ENCODE measurements at places on chromosomes 2 and 18. TPM values are rescaled to one million over a fixed set of nuclear protein-coding genes. Genes with fewer than 3 reads are reported as not detected.

The RAB31 gene
- 1.8 TPM for total RNA-seq

DNA sequence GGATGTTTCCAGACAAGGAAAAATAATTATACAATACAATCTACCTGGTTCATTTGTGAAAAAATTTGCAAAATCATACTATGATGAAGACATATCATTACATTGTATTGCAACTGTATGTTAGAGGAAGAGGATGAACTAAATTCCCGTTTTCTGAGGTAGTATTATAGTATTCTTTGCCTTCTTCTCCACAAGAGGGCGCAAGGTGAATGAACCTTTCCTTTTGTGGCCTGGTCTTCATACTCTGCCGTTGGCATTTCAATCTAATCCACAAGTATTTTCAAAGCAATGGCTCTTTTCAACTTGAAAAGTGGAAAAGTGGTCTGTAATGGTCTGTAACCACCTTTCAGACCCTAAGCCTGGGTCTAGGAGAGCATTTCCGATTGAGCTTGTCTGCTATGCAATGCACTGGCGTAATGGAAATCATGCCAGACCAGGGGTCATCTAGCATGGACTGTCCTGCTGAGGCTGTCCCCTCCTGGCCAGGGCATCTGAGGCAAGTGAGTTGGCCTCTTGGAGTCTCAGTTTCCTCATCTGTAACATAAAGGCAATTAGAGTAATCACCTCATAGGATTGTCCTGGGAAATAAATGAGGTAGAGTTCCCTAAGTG lies 30.8 kb upstream of the ZNF396 start:
- H3K4me1 ChIP-seq, result peaks cover 4% of the 10 kb centered on the region
- H3K27ac ChIP-seq, result no peak overlapping the region
- H3K4me3 ChIP-seq, result no peak overlapping the region
- peak; percentile 63 for DNase-seq
- H3K36me3 ChIP-seq, result no peaks in the 10 kb centered on the region

The SPATS2L gene
- 5.9 TPM for total RNA-seq

GRCh38 chr2:120736624-120737339 lies 1.1 kb downstream of the GLI2 start:
- H3K4me3 ChIP-seq, result no peak overlapping the region
- H3K27ac ChIP-seq, result no peak overlapping the region
- DNase-seq, result no peak
- H3K27me3 ChIP-seq, result peaks cover 21% of the 10 kb centered on the region
- H3K4me1 ChIP-seq, result no peaks in the 10 kb centered on the region

- no peaks in the 10 kb centered on the region for H3K27me3 ChIP-seq
- no peak overlapping the region for H3K27ac ChIP-seq
- H3K4me1 ChIP-seq, result no peaks in the 10 kb centered on the region
- no peak for DNase-seq
Measured at GRCh38 chr2:215671244-215671643, 235.4 kb upstream of the FN1 start.

- H3K4me3 ChIP-seq, result no peak overlapping the region
- H3K4me1 ChIP-seq, result no peaks in the 10 kb centered on the region
- H3K27me3 ChIP-seq, result no peaks in the 10 kb centered on the region
- no peaks in the 10 kb centered on the region for H3K36me3 ChIP-seq
- no peak overlapping the region for H3K27ac ChIP-seq
Measured at GRCh38 chr2:16211341-16211740, 271.0 kb downstream of the MYCN start.

The FNDC4 gene
- total RNA-seq, result not detected

DNA sequence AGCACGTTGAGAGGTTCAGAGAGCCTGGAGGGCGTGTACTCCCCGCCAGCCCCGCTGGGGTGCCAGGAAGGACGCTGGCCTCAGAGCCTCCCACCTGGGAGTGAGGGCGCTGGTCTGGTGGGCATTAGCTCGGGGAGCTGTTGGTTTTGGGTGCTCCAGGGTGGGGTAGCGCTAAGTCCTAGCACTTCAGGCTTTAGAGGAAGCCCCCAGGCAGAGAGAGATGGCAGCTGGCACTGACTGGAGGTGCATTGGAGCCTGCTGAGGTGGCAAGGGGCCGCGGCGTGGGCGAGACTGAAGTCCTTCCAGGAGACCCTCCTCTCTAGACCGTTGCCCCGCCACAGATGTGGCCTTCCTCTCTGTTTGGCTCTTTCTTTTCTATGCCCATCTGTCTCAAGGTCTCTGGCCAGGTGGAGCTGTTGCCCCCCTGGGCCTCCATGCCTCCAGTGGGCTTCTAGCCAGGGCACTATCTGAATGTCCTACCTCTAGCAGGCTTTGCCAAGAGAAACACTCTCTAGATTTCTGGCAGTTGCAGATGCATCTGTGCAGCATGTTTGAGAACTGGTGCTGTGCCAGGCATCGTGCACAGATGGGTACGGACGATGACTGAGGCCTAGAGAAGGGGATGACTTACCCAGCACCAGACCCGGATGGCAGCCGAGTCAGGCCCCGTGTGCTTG lies 6.6 kb downstream of the CAPN10 start:
- no peak overlapping the region for H3K27ac ChIP-seq
- no peaks in the 10 kb centered on the region for H3K27me3 ChIP-seq
- H3K36me3 ChIP-seq, result peaks cover 41% of the 10 kb centered on the region
- peaks cover 11% of the 10 kb centered on the region for H3K4me1 ChIP-seq
- no peak for DNase-seq

GRCh38 chr2:166613226-166613625 lies 119.2 kb upstream of the SCN7A start:
- no peaks in the 10 kb centered on the region for H3K27me3 ChIP-seq
- no peak for DNase-seq
- H3K4me1 ChIP-seq, result no peaks in the 10 kb centered on the region
- H3K27ac ChIP-seq, result no peak overlapping the region
- H3K4me3 ChIP-seq, result no peak overlapping the region

DNA sequence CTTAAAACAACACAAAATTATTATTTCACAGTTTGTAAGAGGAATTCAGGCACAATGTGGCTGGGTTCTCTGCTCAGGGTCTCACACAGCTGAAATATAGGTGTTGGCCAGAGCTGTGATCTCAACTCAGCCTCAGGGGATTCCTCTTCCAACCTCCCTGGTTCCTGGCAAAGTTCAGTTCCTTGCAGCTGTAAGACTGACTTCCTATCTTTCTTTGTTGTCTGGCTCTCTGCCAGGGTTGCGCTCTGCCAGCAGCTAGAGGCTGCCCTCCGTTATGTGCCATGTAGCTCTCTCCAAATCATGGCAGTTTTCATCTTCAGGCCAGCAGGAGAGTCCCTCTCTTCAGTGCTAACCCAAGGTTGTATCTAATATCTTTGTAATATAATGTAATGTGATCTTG lies 272.5 kb upstream of the KCNJ3 start:
- H3K27ac ChIP-seq, result no peak overlapping the region
- DNase-seq, result no peak
- no peaks in the 10 kb centered on the region for H3K27me3 ChIP-seq
- H3K4me1 ChIP-seq, result no peaks in the 10 kb centered on the region
- H3K36me3 ChIP-seq, result no peaks in the 10 kb centered on the region

The IL36B gene
- total RNA-seq, result not detected

GRCh38 chr2:230046491-230046890 lies 22.2 kb downstream of the SLC16A14 start:
- no peak overlapping the region for H3K4me3 ChIP-seq
- no peak overlapping the region for H3K27ac ChIP-seq
- no peaks in the 10 kb centered on the region for H3K27me3 ChIP-seq
- H3K36me3 ChIP-seq, result no peaks in the 10 kb centered on the region
- no peak for DNase-seq
- no peaks in the 10 kb centered on the region for H3K4me1 ChIP-seq

DNA sequence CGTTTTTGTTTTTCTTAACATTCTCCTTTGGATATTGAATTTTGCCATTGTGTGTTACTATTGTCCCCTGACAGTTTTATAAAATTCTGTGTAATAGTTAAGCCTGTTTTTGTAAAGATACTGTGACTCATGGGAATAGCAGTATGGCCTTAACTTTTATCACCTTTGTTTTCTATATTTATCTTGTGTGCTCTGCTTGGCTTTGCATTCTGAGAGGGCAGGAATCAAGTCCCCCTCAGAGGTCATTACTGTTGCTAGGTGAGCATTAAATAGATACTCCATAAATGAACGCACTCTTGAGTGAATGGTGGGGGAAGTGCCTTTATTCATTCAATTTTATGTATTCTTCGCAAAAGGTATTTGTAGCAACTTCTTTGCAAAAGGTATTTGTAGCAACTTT lies 160.0 kb downstream of the PHLPP1 start:
- H3K36me3 ChIP-seq, result no peaks in the 10 kb centered on the region
- DNase-seq, result no peak
- no peaks in the 10 kb centered on the region for H3K4me1 ChIP-seq
- H3K27ac ChIP-seq, result no peak overlapping the region

DNA sequence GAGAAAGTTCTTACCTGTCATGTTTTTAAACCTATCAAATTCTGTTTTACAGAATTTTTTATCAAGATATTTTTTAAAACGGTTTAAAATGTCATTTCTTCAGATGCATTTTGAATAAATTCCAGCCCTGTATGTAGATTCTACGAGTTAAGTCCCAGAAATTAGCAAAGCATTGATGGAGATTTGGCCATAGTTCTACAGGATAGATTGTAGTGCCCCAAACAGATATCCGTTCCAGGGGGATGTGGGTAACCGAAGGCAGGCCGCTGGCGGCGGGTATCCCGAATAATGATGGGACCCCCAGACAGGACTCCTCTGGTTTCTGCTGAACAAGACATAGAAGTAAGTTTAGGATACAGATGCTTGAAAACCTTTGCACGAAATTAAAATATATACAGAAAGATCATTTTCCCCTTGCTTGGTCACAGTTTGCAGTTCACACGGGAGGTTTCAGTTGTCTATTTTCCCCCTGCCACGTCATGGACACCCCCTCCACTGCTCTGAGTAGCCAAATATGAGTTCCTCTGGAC lies 755 bp downstream of the NOL4 start:
- H3K27ac ChIP-seq, result no peak overlapping the region
- no peak for DNase-seq
- H3K27me3 ChIP-seq, result no peaks in the 10 kb centered on the region

- no peaks in the 10 kb centered on the region for H3K27me3 ChIP-seq
- no peak for DNase-seq
- H3K4me1 ChIP-seq, result no peaks in the 10 kb centered on the region
- H3K27ac ChIP-seq, result no peak overlapping the region
- H3K4me3 ChIP-seq, result no peak overlapping the region
Measured at GRCh38 chr2:198901894-198902293, 555.8 kb downstream of the SATB2 start.

DNA sequence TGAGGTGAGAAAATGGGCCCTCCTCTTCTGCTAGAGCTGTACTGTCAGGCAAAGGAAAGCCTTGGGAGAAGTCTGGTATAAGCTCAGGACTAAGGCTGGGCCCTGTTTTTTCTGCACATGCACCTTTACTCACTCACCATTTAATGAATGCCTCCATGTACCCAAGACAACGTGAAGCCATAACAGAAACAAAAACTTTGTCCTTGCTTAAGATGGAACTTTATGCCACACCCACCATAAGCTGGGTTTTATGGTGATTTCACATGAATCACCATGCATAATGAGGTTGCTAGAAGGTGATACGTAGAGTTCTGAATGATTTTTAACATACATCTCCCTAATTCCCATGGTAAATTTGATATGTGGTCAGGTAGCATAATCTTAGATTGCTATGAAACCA lies 63.7 kb upstream of the CYP26B1 start:
- H3K36me3 ChIP-seq, result no peaks in the 10 kb centered on the region
- H3K4me1 ChIP-seq, result no peaks in the 10 kb centered on the region
- no peaks in the 10 kb centered on the region for H3K27me3 ChIP-seq
- no peak overlapping the region for H3K27ac ChIP-seq
- no peak for DNase-seq

The SETBP1 gene
- total RNA-seq, result 0.03 TPM

DNA sequence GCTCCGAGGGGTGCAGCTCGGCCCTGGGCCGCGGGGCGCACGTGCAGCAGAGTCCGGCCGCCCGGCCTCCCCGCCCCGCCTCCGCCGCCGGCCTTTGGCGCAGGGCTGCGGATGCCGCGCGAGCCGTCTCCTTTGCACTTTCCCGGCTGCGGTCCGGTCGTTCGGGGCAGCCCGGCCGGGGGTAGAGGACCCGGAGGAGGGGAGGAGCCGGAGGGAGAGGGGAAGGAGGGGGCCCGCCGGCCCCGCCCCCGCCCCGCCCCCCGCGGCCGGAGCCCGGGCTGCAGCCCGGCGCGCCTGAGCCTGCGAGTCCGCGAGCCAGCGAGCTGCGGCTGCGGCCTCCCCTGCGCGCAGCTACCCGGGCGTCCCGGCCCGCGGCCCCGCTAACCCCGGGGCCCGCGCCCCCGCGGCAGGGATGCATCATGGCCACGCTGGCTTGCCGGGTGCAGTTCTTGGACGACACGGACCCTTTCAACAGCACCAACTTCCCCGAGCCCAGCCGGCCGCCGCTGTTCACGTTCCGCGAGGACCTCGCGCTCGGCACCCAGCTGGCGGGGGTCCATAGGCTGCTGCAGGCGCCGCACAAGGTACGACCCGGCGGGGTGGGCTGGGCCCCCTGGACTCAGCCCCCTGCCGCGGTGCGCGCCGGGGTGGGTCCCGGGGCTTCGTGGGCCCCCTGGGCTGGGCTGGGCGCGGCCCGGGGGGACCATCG lies at the start of gene FHOD3:
Gene FHOD3 (plus strand): TSS at position 297 of the 709 bp plus-strand sequence. CDS start 123 bp downstream, at position 420.
- H3K27ac ChIP-seq, result no peak within 1 kb of the TSS
- no peak for DNase-seq
- H3K4me3 ChIP-seq, result no peak within 1 kb of the TSS
- peaks cover 15% of the 10 kb centered on the region for H3K27me3 ChIP-seq

DNA sequence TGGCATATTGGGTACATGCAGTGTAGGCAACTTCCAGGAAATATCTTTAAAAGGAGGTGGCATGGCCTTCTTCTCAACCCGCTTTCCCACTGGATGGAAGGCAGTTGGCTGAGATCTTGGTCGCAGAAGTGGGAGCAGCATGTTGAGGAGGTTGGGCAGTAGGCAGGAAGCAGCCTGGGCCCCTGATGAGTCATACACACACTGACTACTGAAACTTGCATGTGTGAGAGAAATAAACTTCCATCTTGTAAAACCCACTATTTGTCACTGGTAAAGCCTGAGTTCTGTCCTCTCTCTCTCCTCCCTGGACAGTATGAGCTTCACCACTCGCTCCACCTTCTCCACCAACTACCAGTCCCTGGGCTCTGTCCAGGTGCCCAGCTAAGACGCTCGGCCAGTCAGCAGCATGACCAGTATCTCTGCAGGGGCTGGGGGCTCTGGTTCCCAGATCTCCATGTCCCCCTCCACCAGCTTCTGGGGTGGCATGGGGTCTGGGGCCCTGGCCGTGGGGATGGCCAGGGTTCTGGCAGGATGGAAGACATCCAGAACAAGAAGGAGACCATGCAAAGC lies 233.8 kb upstream of the SPRED2 start:
- no peak for DNase-seq

- no peak overlapping the region for H3K4me3 ChIP-seq
- H3K36me3 ChIP-seq, result no peaks in the 10 kb centered on the region
- H3K4me1 ChIP-seq, result no peaks in the 10 kb centered on the region
- no peak for DNase-seq
- no peaks in the 10 kb centered on the region for H3K27me3 ChIP-seq
Measured at GRCh38 chr18:70046796-70047195, 99.1 kb upstream of the CD226 start.

GRCh38 chr2:119475225-119475856 lies 43.7 kb downstream of the TMEM37 start:
- no peak for DNase-seq
- H3K27ac ChIP-seq, result no peak overlapping the region
- no peaks in the 10 kb centered on the region for H3K36me3 ChIP-seq
- no peak overlapping the region for H3K4me3 ChIP-seq
- H3K4me1 ChIP-seq, result no peaks in the 10 kb centered on the region

The NCKAP5 gene
- not detected for total RNA-seq
